ENCODE measurements at places on chromosomes 4 and X. TPM values are rescaled to one million over a fixed set of nuclear protein-coding genes. Genes with fewer than 3 reads are reported as not detected.

GRCh38 chr4:127425851-127426250 is 206.9 kb upstream of the INTU start:
- H3K27ac ChIP-seq = no peak overlapping the region
- no peaks in the 10 kb centered on the region for H3K4me1 ChIP-seq
- H3K4me3 ChIP-seq = no peak overlapping the region
- H3K27me3 ChIP-seq = no peaks in the 10 kb centered on the region

GRCh38 chr4:57136281-57136680 is 26.1 kb upstream of the IGFBP7 start:
- H3K4me3 ChIP-seq = no peak overlapping the region
- no peaks in the 10 kb centered on the region for H3K4me1 ChIP-seq
- no peaks in the 10 kb centered on the region for H3K36me3 ChIP-seq
- no peak overlapping the region for H3K27ac ChIP-seq
- H3K27me3 ChIP-seq = no peaks in the 10 kb centered on the region

GRCh38 chr4:86718152-86718551 is 124.0 kb downstream of the PTPN13 start:
- H3K27me3 ChIP-seq = no peaks in the 10 kb centered on the region
- no peak for DNase-seq
- H3K36me3 ChIP-seq = no peaks in the 10 kb centered on the region

- H3K4me1 ChIP-seq = peaks cover 4% of the 10 kb centered on the region
- no peaks in the 10 kb centered on the region for H3K27me3 ChIP-seq
- H3K27ac ChIP-seq = no peak overlapping the region
- DNase-seq = no peak
- H3K36me3 ChIP-seq = no peaks in the 10 kb centered on the region
- H3K4me3 ChIP-seq = no peak overlapping the region
Observed at GRCh38 chrX:154797006-154797405, 8.3 kb downstream of the MPP1 start.

GRCh38 chr4:189232274-189232673 is 708.4 kb upstream of the FRG1 start:
- H3K4me1 ChIP-seq = no peaks in the 10 kb centered on the region
- no peak overlapping the region for H3K4me3 ChIP-seq
- no peaks in the 10 kb centered on the region for H3K27me3 ChIP-seq
- no peak overlapping the region for H3K27ac ChIP-seq
- DNase-seq = no peak

GRCh38 chr4:168551211-168551610 is 54.4 kb downstream of the PALLD start:
- no peaks in the 10 kb centered on the region for H3K36me3 ChIP-seq
- H3K4me1 ChIP-seq = no peaks in the 10 kb centered on the region
- H3K27ac ChIP-seq = no peak overlapping the region
- no peak overlapping the region for H3K4me3 ChIP-seq
- no peaks in the 10 kb centered on the region for H3K27me3 ChIP-seq
- DNase-seq = no peak

DNA sequence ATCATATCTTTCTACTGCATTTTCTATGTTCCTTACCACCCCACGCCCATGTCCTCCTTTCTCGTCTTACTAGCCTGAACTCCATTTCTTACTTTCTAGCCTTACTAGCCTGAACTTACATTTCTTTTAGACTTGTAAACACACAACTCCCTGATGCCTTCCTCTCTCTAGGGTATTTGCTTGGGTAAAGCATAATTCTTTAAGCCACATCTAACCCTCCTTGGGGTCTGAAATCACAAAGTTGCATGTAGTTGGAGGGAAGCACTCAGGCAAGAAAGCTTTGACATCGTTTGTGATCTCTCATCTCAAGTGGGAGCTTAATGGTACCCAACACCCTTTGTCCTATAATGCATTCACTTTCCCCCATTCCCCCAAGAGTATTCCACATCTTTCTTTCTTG is 124.4 kb downstream of the SPOCK3 start:
- H3K27me3 ChIP-seq = no peaks in the 10 kb centered on the region
- DNase-seq = no peak
- no peak overlapping the region for H3K4me3 ChIP-seq
- H3K27ac ChIP-seq = no peak overlapping the region
- no peaks in the 10 kb centered on the region for H3K4me1 ChIP-seq
- no peaks in the 10 kb centered on the region for H3K36me3 ChIP-seq

Gene GPM6B
- 2.7 TPM for total RNA-seq

Gene LIMCH1
- total RNA-seq = 14.4 TPM

Gene TRIM60
- not detected for total RNA-seq

Gene UGT2B10
- total RNA-seq = 0.40 TPM

All from colonic mucosa (tissue), 4 donors.